Colonic mucosa (tissue), 4 donors: ENCODE measurements at places on chromosomes 12 and 14. TPM values are rescaled to one million over a fixed set of nuclear protein-coding genes. Genes with fewer than 3 reads are reported as not detected.

Gene GALNT6
- 27.1 TPM for total RNA-seq

Gene CLEC2D
- total RNA-seq: 6.8 TPM

Gene ATP2B1
- 59.8 TPM for total RNA-seq

Gene LRRC43
- total RNA-seq: 0.53 TPM

Gene TRHDE
- 8.7 TPM for total RNA-seq
